ENCODE measurements at places on chromosomes 11 and 22. TPM values are rescaled to one million over a fixed set of nuclear protein-coding genes. Genes with fewer than 3 reads are reported as not detected.

The FBLN1 gene
- not detected for total RNA-seq

The ADM2 gene
- 28.8 TPM for total RNA-seq

The OR51I1 gene
- not detected for total RNA-seq

The ALKBH3 gene
- 81.7 TPM for total RNA-seq

The BBS1 gene
- total RNA-seq: 18.1 TPM

The LRRC75B gene
- 1.2 TPM for total RNA-seq

Measured in activated T-cell treated with anti-CD3 and anti-CD28 coated beads, Interleukin-2, amount 50 U/mL, for 72 hours (primary cell).